D721Med (cell line): ENCODE measurements at places on chromosomes 12 and 14.

DNA sequence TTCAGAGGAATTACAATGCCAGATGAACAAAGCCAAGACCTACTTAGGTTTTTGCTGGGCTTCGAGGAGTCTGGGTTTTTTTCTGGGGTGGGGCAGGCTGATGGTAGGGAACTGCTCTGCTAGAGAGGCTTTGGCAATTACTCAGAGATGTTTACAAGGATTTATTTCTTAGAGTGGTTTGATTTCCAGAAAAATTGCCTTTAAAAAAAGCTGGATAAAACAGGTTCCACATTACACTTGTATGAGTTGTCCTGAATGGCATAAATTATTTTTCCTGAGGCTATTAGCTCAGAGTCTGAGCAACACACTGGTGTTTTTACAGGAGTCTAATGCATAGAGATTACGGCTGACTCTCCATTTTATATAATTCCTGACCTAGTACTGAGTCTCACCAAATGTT, 118.5 kb upstream of the FRMD6 start:
- DNase-seq = no peak

DNA sequence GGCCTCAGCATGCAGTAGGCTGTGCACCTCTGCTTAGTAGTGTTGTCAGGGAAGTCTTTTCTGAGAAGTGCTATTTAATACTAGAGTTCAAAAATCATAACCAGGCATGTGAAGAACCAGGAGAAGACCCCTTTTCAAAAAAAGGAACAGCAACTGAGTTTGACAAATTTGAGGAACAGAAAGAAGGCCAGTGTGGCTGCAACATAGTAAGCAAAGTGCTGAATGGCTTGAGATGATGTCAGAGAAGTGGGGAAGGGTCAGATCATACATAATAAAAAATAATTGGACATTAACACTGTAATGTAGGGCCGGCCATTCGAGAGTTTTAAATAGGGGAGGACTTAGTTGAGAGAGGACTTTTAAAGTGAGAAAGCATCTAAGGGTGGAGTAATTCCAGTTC, 11.1 kb upstream of the CNTN1 start:
- DNase-seq = no peak

DNA sequence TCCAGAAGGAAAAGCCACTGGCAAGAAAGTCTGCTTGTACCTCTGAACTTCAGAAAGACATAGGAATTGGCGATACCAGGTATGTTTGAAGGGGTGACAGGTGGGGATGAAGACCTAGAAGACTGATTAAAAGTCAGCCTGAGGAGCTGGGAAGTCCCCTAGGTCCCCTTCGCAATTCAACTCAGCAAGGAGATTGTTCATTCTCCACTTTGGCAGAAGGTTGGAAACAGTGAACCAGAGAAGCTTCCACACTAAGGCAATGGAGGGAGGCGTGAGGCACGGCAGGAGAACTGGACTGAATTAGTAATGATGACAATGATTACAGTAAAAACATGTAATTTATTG, 240.3 kb upstream of the TMPO start:
- no peak for DNase-seq

DNA sequence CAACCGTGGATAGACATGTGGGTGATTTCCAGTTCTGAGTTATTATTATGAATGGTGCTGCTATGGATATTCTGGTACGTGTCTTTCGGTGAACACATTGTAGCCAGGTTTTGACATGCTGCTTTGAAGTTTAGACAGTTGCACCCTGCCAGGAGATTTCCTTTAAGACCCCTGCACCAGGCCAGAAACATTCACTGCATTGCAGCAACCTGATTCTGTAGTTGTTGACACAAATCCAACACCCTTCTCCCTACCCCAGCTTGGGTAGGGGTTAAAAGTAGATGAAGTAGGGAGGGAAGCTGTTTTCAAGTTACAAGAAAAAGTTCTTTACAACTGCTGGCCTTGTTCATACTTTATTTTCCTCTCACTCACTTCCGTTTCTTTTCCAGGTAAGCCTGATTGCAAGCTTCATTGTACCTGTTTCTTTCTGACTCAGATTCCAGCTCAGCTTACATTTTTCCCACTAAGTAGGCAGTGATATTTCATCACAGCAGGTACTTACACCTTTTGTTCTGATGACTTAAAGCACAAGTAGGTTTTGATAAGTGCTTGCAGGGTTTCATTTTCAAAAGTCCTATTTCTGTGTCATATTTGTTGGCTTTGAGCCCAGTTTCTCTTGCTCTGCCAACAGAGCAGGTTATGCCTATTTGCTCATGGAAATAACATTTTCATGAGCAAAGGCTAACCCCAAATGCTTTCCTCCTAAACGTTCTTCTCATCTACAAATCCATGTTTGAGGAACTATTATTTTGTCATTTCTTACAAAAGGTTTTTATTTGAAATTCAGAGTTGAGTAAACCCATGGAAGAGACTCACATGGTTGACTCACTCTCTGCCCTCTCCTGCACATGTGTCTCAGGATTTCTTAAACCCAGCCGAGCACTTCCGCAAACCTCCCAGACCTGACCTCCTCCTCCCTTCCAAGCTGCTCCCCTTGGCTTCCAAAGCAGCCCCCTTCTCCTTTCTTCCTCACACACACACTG, 12.1 kb upstream of the LTA4H start:
- no peak for DNase-seq

DNA sequence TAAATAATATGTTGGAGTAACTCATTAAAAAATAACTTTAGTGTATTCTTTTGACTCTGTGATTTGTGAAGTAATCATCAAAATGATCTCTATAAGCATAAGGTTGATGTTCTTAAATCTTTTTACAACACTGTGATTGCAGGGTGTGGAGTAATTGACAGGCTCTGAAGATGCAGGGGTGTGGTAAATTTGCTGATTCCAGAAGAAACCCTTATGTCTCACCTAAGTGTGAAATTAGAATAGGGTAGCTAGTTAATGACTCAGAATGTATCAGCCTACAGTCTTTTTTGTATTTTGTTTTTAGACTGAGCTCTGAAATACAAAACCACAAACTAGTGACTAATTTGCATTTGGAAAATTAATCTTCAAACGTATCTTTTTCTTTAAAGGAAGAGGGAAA, 5.9 kb downstream of the PRPF39 start:
- DNase-seq = no peak

DNA sequence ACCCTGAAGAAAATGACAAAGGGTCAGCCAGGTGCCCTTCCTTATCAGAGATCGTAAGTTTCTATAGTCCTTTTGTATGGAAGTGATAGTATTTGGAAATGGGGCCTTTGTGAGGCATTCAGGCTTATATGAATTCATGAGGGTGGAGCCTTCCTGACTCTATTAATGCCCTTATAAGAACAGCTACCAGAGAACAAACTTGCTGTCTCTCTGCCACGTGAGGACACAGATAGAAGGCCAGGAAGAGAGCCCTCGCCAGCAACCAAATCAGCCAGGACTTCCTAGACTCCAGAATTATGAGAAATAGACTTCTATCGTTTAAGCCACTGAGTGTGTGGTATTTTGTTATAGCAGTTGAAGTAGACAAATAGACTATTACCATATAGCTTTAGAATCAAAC, 36.7 kb downstream of the TRMT5 start:
- DNase-seq = no peak

GRCh38 chr14:92789457-92790089, 4.5 kb upstream of the GOLGA5 start:
- no peak for DNase-seq

DNA sequence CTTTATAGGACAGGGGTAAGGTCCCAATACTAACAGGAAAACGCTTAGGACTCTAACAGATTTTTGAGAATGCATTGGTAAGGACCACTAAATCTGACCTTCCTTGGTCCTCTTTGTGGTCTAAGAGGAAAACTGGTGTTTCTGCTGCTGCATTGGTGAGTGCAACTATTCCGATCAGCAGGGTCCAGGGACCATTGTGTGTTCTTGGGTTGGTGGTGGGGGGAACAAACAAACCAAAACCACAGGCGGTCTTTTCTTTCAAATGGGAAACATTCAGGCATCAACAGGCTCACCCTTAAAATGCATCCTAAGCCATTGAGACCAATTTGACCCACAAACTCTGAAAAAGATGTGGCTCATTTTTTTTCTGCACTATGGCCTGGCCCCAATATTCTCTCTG, 20.7 kb downstream of the EPYC start:
- DNase-seq = no peak

DNA sequence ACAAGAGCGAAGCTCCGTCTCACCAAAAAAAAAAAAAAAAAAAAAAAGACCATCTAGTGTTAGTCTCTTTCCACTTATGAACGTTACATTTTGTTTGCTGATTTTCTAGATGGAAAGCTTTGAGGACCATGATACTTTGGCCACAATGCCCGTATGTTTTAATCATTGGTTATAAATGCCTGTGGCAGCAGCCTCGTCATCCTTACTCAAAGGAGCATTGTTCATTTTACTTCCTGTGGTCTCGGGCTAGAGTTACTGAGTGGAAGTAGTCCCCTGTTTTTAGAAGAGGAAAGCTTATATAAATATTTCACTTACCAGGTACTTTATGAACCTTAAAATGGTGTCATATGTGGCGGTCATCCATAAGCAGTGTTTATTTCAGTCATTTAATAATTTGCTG, 359.9 kb downstream of the AEBP2 start:
- no peak for DNase-seq

- DNase-seq = no peak
Observed at GRCh38 chr14:68785534-68786490, 7.1 kb downstream of the ZFP36L1 start.

GRCh38 chr14:105738638-105739037, 212.3 kb downstream of the TMEM121 start:
- DNase-seq = no peak

GRCh38 chr14:60561845-60562746, 53.1 kb downstream of the SIX6 start:
- DNase-seq = no peak

DNA sequence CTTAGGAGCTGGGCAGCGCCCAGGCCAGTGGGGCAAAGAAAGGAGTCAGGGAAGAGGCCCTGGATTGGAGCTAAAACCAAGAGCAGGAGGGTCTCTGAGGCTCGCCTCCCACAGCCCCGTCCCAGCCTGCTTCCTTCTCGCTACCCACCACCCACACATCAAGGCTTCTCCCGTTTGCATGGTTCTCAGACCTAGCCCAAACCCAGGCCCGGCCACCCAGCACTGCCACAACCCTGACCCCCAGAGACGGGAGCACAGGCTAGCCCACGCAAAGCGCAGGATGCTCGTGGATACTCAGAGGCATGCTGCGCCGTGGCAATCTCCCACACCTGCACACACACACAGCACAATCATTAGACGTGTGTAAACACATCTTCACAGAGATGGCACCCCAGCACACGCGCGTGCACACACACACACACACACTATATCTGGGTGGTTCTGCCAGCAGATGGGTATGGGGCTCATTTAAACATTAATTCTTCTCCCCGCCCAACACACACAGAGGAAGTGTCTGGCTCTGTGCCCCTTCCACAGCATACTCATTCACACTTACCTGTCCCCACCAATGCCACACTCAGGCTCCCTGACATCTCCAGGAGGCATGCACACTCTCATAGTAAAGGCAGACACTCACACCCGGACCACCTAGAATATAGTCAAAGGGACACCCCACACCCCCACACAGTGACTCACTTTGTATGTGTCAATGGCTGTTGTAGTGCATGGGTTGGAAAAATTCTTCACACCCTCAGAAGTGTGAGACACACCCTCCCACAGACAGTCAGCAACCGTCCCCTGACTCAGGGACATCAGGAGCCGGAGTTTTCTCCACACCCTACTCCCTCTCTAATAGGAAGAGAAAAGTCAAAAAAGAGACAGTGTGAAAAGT, 1.1 kb downstream of the CARMIL3 start:
- no peak for DNase-seq

DNA sequence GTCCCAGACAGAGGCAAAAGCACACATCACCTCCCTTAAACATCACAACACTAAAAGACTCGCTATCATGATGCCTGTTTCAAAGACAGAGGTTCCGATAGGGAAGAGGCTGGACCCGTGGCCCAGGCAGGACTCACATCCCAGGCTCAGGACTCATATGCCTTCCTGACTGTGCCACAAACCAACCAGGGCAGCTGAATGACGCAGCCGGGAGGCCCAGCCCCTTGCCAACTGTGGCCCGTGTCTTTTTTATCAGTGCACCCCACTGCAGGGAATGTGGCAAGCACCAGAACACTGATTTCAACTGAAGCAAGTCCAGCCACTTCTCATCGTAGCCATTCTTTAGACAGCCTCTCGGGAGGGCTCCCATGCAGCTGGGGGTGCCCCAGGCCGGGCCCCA, 132.3 kb downstream of the KSR2 start:
- no peak for DNase-seq

GRCh38 chr12:89333564-89334252, 18.6 kb downstream of the DUSP6 start:
- no peak for DNase-seq

GRCh38 chr14:55513491-55513890, 66.5 kb upstream of the KTN1 start:
- no peak for DNase-seq

- no peak for DNase-seq
Observed at GRCh38 chr14:79167957-79168356, 997.8 kb downstream of the NRXN3 start.

GRCh38 chr12:69512820-69513219, 42.6 kb downstream of the FRS2 start:
- no peak for DNase-seq

DNA sequence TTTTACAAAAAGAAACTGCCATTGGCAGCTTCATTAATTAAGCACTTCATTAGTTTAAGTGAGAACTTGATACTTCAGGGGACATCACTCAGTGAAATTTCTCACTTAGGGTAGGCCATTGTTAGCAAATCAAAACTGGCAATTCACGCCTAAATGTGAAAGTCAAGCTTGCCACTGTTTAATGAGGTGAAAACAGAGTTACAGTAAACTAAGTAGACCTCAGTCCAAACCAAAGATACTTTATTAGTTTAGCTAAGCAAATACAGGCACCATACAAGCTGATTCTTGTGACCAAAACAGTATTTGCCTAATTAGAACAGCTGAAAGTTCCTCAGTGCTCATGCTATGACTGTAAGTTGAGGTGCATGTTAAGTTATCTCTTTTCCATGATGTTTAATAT, 176.5 kb upstream of the CPNE8 start:
- DNase-seq = no peak

DNA sequence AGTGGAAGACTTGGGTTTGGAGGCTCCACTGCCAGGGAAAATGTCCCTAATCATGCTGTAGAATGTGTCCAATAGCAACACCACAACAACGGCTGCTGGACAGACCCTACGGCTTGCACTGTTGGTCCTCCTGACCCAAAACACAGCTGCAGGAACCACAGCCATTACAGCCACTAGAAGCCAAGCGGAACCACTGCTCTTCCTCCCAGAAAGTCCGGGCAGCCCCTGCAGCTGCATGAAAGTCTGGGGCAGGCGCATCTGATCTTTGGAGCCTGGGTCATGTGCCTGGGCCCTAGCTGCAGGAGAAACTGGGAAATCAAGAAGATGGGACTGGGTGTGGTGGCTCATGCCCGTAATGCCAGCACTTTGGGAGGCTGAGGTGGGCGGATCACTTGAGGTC, 124.7 kb upstream of the METAP2 start:
- no peak for DNase-seq

DNA sequence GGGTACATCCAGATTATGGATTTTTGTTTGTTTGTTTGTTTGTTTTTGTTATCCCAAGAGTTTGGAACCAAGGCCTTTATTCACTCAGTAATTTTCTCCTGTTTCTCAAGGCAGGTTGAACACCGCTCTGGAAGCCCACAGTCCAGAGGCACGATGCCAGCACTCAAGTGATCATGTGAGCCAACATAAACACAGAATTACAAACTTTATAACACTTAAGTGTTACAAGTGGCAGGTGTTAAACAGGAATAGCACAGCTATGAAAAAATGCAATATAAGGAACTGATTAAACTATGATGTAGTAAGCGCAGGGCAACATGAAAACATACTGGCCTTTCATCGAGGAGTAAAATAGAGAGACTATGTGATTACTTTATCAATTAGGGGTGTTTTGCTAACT, 1885.8 kb upstream of the SEL1L start:
- DNase-seq = no peak
